ENCODE measurements at places on chromosomes 7 and 10.

DNA sequence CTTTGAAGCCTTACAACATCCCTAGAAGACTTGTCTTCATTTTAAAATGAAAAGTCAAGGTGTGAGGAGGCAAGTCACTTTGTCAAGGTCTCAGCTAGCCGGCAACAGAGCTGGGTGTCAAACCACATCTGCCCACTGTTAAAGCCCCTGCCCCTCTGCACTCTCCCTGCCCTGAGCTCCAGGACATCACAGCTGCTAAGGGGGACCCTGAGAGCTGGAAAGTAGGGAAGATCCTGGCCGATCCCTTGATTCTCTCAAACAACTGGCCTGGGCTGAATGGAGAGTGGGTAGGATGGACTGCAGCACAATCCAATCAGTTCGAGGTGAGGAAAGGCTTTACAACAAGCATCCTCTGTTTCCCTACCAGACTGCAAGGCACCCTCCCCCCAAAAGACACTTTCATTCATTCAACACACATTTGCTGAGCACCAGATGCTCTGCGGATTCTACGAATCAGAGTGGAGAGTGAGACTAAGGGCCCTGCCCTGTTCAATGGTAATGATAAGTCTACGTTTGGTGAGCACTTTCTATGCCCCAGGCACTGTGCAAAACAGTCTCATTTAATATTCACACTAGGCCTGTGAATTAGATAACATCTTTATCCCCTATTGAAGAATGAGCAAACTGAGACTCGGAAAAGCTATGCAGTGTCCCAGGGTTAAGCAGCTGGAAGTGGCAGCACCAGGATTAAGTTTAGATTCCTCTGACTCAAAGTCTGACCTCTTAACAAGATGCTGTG, 148.1 kb downstream of the HERPUD2 start:
- DNase-seq: no peak

- DNase-seq: no peak
Observed at GRCh38 chr10:13632440-13632839, 45.7 kb downstream of the PRPF18 start.

DNA sequence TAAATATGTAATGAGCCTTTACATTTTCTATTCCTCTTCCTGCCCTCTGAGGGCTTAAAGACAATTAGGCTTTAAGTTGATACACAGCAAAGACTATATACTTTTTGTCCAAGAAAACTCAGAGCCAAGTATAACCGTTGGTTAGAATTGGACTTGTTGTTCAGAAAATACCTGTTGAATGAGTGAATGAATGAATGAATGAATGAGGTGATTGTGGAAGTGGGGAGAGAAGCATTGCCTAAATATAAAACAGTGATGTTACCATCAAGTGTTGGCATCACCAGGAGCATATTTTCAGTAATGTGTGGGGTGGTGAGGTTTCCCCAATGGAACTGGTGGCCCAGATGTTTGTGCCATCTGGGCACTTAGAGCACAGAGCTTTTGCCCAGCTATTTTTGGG, 106.9 kb downstream of the AOAH start:
- no peak for DNase-seq

- DNase-seq: no peak
Observed at GRCh38 chr10:17506390-17506789, 52.0 kb upstream of the ST8SIA6 start.

DNA sequence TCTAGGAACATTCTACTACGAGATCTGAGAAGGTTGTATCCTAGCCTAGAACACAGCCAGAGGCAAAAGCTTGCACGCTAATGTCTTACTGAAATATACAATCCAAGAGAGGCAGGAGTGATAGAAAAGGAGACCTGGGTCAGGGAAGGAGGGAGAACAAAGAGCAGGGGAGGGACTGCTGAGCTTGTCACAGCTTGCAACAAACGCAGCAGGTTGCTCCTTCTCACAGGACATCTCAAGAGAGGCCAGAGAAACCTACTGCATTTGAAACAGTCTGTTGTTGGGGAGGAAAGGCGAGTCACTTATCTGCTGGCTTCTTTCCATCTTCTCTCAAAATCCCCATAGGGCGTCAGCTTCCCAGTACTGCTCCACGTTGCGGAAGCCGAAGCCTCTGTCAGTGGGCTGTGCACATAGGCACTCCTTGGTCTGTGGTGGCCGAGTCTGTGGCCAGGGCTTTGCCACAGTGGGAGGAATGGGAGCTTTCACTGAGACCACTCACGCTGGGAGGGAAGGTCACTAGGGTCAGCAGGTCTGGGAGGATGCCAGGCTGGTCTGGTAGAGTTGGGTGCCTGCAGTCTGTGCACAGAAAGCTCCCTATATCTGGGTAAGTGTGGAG, 25.8 kb upstream of the GPNMB start:
- DNase-seq: no peak

DNA sequence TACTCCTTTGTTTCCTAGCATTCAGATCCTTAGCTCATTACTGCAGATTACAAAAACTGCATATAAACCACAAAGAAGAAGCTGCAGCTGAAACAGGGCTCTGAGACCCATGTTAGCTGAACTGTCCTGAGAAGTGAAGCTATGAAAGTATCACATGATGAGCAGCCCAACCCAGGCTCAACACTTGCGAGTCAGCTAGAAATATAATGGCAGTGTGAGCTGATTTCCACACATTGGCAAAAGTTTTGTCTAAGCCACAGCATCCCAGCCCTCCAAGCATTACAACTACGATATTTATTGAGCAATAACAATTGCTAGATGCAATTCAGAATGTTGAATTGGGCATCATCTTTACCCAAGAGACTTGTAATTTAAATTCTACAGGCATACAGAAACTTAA, 34.5 kb upstream of the SKAP2 start:
- no peak for DNase-seq
